Memory B cell (primary cell): ENCODE measurements at places on chromosomes 2 and 18.

DNA sequence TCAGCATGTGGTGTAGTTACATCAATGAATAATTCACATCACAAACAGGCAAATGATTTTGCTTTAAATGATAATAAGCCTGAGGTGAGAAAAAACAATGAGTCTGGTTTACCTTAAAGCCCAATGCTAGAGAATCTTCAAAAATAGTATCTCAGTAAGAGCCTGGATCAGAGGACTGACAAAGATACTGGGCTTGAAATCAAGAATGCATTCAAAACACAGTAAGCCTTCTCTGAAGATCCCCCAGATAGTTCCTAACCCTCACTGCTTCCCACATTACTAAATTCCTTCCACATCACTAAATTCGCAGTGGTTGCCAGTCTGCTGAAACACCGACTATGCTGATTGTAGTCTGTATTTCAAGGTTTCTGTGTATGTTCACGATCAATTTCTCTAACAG lies 514.9 kb downstream of the SUCLG1 start:
- DNase-seq: no peak

- no peak for DNase-seq
Observed at GRCh38 chr2:179612591-179613298, 248.7 kb downstream of the ZNF385B start.

GRCh38 chr2:232551250-232551638 lies 755 bp downstream of the EIF4E2 start:
- DNase-seq: no peak

DNA sequence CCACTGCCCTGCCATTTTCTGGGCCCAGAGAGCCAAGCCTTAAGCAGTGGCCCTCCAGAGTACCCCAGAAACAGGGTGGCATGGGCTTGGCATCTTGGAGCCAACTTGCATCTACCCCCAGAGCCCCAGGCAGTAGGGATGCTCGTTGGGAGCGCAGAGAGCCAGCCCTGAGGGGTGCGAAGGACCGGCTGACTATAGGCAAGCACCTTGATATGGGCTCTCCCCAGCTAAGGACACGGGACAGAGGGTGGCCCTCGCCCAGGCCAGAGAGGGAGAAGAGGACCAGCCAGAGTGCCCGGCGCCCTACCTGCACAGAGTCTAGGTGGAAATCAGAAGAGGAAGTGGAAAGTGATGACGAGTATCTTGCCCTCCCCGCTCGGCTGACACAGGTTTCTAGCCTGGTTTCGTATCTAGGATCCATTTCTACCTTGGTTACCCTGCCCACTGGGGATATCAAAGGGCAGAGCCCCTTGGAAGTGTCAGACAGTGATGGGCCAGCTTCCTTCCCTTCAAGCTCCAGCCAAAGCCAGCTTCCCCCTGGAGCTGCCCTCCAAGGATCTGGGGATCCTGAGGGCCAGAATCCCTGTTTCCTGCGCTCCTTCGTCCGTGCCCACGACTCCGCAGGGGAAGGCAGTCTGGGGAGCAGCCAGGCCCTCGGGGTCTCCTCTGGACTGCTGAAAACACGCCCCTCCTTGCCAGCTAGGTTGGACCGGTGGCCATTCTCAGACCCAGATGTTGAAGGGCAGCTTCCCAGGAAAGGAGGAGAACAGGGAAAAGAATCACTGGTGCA lies 16.2 kb downstream of the CEP68 start:
- DNase-seq: peak; percentile 43

DNA sequence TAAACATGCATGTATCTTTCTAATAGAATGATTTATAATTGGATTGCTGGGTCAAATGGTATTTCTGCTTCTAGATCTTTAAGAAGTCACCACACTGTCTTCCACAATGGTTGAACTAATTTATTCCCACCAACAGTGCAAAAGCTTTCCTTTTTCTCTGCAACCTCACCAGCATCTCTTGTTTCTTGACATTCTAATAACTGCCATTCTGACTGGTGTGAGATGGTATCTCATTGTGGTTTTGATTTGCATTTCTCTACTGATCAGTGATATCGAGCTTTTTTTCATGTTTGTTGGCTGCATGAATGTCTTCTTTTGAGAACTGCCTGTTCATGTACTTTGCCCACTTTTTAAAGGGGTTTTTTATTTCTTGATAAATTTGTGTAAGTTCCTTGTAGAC lies 182.5 kb downstream of the ANKRD44 start:
- DNase-seq: no peak

- DNase-seq: peak; percentile 65
Observed at GRCh38 chr2:207166349-207167098, 776 bp upstream of the KLF7 start.

DNA sequence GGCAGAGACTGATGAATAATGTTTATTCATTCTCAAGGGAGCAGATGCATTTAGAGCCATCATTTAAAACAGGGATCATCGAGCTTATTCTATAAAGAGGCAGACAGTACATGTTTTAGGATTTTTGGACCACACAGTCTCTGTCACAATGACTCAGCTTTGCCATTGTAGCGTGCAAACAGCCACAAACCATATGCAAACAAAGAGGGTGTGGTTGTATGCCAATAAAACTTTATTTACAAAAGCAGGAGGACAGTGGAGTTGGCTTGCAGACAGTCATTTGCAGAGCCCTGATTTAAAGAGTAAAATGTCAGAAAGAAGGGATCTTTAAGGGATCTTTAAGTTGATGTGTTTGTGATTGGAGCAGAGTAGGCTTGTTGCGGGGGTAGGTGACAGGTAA lies 51.5 kb downstream of the SMIM21 start:
- DNase-seq: no peak

- DNase-seq: peak; percentile 75
Observed at GRCh38 chr18:32919799-32920198, 147.0 kb upstream of the KLHL14 start.

- DNase-seq: no peak
Observed at GRCh38 chr2:127125821-127126220, 18.9 kb upstream of the BIN1 start.

GRCh38 chr2:20448246-20448976 lies 1.5 kb downstream of the RHOB start:
- no peak for DNase-seq

GRCh38 chr2:65380255-65380654 lies 52.1 kb downstream of the SPRED2 start:
- no peak for DNase-seq

- no peak for DNase-seq
Observed at GRCh38 chr2:192215096-192215877, 20.6 kb upstream of the TMEFF2 start.

DNA sequence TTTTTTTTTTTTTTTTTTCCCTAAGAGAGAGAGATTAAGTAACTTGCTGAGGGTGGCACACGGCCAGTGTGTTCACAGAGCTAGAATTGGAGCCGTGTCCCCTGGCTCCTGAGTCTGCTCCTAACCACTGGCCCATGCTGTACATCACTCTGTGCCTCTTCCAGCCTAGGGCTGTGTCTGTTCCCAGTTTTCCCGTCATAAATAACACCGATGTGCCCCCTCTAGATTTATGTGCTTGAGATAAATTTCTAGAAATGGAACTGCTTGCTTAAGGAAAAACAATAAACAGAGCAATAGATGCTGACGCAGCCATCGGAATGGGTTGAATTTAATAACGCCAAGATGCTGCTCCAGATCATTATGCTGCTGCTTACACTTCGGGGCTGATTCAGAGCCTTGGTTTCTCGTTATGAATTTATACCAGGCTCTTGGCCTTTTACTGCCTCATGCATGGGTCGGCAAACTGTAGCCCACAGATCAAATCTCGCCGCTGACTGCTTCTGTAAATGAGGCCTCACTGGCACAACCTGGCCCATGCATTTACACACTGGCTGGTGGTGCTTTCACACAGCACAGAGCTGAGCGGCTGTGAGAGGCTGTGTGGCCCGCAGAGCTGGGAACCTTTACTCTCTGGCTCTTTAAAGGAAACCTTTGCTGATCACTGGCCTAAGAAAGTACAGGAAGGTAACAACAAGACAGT lies 58.1 kb downstream of the NDUFA10 start:
- no peak for DNase-seq

GRCh38 chr18:31677592-31677991 lies 6.8 kb downstream of the B4GALT6 start:
- no peak for DNase-seq

- DNase-seq: no peak
Observed at GRCh38 chr2:122531290-122532071, 776.0 kb downstream of the TSN start.

- no peak for DNase-seq
Observed at GRCh38 chr2:43302182-43302960, 76.0 kb upstream of the ZFP36L2 start.

- DNase-seq: no peak
Observed at GRCh38 chr2:164028814-164029534, 293.2 kb upstream of the FIGN start.

DNA sequence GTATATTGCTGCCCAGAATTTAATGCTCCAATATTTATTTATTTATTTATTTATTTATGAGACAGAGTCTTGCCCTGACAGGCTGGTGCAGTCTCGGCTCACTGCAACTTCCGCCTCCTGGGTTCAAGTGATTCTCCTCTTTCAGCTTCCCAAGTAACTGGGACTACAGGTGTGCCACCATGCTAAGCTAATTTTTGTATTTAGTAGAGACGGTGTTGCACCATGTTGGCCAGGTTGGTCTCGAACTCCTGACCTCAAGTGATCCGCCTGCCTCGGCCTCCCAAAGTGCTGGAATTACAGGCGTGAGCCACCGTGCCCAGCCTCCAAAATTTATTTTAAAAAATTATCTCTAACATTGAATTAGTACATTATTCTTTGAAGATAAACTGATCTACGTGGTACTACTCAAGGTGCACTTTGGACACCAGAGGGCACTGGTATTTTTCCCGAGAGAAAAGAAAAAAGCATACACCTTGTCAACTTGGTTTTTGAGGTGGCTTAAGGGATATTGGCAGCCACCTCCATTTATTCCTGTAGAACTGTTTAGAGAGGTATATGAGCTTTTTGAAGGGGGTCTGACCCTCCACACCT lies 1.4 kb upstream of the IDH1 start:
- no peak for DNase-seq

DNA sequence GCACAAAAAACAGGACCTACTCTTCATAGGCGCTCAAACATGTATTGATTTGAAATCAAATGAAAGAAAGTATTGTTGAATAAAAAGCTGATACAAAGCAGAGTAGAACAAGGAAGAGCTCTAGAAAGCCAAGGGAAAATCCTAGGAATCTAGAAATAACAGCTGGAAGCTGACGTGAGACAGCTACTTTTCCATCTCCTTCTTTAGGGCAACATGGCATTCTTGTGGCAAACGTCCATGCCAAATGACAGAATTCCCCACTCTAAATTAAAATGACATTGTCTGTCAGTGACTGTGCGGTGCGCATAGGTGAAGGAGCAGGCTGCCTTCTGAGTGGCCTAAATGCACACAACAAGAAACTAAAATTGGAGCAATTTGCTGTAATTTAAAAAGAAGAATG lies 557.4 kb downstream of the SOX11 start:
- no peak for DNase-seq

DNA sequence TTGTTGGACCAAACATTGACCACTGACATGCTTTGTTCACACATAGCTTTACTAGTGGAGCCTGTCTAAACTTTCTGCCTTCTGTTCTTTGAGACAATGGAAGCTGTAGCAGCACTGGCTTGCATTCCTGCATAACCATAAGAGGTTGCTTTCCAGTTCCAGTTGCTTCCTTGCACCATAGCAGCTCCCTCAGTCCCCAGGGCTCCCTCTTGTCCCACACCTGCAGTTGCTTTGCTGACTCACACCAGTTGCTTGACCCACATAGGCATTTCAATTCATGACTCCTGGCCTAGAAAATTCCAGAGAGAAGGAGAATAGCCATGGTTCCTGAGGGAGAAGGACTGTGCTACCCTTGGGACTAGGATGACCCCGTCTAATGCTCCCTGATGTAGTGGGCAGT lies 20.9 kb downstream of the SGPP2 start:
- DNase-seq: no peak

GRCh38 chr2:30448308-30448707 lies 1.3 kb downstream of the LCLAT1 start:
- no peak for DNase-seq

DNA sequence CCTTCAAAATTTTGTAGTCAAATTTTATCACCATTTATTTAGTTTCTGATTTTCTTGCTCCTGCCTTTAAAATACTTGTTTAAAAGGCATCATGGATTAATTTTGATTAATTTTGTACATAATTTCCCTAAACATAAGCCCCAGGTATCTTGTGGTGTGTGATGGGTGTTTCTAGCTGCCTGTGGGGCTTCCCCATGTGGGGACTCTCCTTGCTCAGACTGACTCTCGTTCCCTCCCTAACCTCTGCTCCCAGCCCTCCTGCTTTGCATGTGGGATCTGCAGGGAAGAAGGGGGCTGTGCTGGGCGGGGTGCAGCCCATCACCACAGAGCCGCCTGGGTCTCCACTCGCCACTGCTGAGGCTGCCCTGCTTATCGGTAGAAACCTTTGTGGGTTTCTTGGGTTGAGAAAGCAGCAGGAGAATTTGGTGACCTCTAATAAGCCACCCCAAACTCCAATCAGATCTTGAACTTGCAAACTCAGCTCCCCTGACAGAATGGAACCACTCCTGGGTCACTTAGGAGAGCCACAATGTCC lies 72.5 kb downstream of the MRPS9 start:
- no peak for DNase-seq

GRCh38 chr2:5026571-5027234 lies 665.5 kb upstream of the SOX11 start:
- no peak for DNase-seq

DNA sequence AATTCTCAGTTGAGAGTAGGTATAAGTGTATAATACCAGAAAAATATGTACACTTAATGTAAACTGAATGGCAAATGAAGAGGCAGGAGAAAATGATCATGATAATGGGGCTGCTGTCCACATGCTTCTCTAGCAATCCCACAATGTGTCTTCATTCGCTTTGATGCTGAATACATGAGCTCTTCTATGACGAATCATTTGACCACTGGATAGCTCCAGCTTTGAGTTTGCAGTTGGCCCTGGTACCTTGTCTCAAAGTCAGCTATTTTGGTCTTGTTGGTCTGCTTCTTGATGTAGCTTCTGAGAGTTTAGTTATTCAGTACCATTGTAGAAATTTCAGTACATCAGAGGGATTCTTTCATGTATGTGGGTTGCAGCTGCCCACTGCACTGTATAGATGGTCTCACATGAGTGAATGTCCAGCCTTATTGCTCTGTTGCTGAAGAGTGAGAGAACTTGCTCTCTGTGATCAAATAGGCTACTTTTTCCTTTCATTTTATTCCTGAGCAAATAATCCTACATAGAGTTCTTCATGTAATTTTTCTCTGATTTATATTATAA lies 105.1 kb downstream of the TTC27 start:
- DNase-seq: no peak

- DNase-seq: no peak
Observed at GRCh38 chr2:24930768-24931167, 10.7 kb upstream of the ADCY3 start.

- DNase-seq: no peak
Observed at GRCh38 chr2:285531-285930, 2.4 kb downstream of the ALKAL2 start.

- peak; percentile 51 for DNase-seq
Observed at GRCh38 chr2:17752892-17753802, 463 bp downstream of the SMC6 start.

GRCh38 chr2:197675711-197676188 lies 363 bp upstream of the RFTN2 start:
- DNase-seq: no peak
